ENCODE measurements at places on chromosomes 16 and 17.

DNA sequence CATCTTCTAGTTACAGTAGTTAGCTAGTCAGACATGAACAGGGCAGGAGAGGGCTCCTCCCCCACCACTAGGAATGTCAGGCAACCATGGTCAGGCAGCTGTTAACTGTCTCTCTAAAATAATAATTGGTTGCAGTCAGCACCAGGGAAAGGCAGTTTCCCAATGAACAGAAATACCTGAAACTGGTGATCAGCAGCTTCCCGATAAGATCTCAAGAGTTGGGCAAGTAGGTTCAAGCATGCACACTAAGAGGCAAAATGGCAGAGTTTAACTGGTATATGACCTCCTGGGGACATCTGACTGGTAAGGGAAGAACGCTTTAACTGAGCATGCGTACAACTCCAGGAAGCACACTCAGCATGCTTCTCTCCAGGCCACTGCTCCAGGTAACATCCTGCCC lies 12.6 kb upstream of the XYLT1 start:
- no peak for DNase-seq

DNA sequence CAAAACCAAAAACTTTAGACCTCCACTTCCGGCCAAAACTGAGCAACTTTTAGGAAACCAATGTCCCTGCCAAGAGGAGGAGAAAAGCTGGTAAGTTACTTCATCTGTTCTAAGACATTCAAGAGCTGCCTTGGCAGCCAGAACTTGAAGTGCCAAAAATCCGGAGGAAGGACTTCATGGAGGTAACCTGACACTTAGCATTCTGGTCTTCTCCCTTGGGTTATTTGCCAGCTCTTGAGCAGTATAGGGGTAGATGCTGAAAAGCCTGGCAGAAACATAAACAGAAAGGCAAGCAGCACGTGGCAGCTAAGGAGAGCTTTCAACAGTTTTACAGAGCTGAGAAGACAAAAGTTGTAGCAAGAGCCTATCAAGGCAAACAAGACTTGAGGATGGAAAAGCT lies 53.2 kb downstream of the CDYL2 start:
- no peak for DNase-seq

- no peak for DNase-seq
Measured at GRCh38 chr17:8222630-8223355, 12.4 kb upstream of the AURKB start.

GRCh38 chr16:17853958-17854357 lies 383.2 kb upstream of the XYLT1 start:
- no peak for DNase-seq

DNA sequence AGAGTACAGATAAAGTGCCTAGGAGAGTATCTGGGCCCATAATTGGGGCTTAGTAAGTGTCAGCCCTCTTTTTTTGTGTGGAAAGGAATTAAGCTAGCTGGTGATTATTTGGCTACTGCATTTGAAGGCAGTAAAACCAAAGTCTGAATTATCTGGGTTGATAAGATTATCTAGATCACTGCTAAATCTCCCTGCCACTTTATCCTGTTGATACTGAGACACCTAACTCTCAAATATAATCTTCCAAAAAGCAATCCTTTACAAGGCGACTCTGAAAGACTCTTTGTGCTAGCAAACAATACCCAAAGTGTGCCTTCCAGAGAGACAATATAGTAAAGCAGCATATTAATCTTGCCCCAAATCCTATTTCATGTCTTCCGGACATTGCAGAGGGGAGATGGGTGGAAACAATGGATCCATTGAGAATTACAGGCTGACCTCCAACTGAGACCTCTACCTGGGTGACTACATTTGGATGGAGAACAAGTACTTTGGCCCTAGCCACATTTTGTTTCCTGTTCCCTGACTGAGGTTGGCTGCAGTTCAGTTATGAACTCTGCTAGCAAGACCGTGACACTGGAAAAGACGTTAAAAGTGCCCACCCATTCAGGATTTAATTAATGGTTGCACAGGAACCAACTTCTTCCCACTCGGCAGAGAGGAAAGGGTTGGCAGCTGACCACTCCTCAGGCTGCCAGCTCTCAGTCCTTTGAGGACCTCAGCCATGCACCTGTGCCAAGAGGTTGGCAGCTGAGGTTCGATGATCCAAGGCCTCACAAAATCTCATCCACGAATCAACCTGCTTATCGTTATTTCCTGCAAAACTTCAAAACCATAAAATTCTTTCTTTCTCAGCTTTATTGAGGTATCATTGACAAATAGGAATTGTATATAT lies 72.6 kb downstream of the SYCE1L start:
- no peak for DNase-seq

DNA sequence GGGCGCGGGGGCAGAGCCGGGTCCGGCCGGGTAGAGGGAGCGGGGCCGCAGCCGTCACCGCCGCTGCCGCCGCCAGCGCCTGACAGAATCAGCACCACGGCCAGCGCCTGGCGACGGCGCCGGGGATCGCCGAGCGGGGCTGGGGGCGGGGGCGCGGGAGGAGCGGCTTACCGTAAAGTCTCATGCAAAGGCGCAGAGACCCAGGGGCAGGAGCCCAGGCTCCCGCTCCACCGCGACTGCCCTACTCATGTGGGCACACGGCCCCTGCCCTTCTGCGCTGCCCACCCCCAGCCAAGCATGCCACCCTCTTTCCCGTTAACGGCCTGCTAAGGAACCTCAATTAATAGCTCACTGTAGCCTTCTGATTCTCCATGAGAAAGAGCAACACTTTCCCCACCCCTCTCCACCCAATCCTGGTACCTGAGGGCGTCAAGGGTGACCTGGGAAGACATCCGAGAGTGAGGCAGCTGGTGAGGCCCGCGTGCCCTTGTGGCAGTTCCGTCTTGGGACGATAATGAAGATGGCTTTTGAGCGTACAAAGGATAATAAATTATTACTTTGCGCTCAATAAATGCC lies at the start of gene SEZ6:
Gene SEZ6 (minus strand): TSS at position 98 of the 576 bp plus-strand sequence. CDS start 164 bp downstream, outside the sequence.
- DNase-seq = peak; percentile 14

- no peak for DNase-seq
Measured at GRCh38 chr16:27817038-27817437, 246.5 kb downstream of the GSG1L start.

DNA sequence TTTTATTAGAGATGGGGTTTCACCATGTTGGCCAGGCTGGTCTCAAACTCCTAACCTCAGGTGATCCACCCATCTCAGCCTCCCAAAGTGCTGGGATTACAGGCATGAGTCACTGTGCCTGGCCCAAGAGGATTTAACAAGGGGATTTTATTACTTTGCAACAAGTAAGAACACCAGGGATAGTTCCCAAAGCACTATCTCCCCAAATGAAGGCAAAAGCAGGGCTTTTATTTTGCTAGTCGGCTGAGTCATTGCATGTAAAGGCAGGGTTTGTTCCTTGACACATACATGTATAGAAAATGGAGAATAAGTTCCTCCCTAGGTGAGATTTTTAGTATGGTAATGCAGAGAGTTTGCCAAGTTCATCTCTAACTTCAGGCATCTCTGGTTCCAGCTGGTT lies 24.0 kb downstream of the REXO5 start:
- DNase-seq = no peak

- DNase-seq = no peak
Measured at GRCh38 chr17:49746791-49747490, 17.0 kb downstream of the FAM117A start.

- no peak for DNase-seq
Measured at GRCh38 chr16:7271486-7271885, 61.2 kb upstream of the RBFOX1 start.

GRCh38 chr16:81180578-81180977 lies 57.9 kb upstream of the BCO1 start:
- no peak for DNase-seq

DNA sequence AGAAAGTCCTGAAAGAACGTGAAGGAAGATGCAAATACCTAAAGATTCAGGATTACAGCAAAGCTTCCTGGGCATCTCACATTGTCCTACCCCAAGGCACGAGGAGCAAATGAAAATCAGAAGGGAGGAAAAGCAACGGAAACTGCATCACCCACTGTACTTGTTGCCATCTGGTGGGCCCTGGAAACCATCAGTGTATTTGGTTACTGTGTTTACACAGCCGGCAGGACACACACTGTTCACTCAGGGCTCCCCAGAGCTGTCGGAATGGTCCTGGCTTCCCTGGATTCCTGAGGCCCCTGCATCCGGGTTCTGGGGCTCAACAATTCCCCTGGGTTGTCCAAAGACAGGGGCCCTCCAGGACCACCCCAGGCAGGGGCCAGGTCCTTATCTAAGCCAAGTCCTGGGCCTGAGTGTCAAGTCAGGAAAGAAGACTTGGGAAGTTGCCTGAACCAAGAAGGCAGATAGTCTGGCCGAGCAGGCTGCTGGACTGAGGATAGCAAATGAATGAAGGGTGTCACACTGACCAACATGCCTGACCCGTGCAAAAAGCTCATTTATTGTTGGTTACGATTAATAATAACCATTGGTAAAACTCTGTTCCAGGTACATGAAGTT lies 52.8 kb downstream of the SOX9 start:
- DNase-seq = no peak
